ENCODE measurements at places on chromosomes 13 and 19.
A peak's percentile ranks its signal among the peaks of the same experiment; 100 is the strongest.

DNA sequence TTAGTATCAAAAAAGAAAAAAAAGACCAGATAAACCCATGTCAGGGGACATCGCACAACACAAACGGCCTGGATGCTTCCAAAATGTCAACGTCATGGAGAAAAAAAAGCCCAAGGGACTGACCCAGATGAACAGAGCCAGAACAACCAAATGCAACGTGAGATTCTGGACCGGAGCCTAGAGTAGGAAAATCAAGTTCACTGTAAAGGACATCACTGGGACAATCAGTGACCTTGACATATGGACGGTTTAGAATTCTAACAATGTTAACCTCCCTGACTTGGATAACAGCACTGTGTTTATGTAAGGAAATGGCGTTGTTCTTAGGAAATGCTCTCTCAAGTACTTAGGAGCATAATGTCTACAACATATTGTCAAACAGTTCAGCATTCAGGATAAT lies 15.1 kb upstream of the EMP3 start:
- no peak for DNase-seq

GRCh38 chr19:36060430-36060829 lies 5.7 kb downstream of the WDR62 start:
- peak; percentile 60 for DNase-seq

GRCh38 chr19:14265290-14266036 lies 59.5 kb upstream of the ADGRL1 start:
- DNase-seq: peak; percentile 51

DNA sequence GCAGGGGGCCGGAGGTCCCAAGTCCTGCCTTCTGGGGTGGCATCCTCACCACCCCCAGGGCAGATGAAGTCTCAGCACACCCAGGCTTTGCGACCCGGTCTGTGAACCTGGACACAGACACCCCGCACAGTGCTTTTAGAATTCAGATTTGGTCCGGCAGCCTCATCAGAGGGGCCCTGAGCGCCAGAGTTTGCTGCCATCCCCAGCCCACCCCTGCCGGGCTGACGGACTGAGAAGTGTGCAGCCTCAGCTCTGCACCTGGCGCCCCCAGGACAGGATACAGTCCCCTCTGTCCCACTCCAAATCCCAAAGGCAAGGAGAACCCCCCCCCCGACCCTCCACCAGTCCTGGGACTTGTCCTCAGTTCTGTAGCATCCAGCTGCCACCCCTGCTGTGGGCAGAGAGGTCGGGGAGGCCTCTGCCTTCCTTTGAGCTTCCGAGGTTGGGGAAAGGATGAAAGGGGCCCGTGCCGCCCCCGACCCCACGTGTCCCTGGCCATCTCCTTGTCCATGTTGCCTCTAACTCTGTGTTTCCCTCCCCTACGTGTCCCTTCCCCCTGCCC lies 16.9 kb downstream of the CAPN12 start:
- no peak for DNase-seq

DNA sequence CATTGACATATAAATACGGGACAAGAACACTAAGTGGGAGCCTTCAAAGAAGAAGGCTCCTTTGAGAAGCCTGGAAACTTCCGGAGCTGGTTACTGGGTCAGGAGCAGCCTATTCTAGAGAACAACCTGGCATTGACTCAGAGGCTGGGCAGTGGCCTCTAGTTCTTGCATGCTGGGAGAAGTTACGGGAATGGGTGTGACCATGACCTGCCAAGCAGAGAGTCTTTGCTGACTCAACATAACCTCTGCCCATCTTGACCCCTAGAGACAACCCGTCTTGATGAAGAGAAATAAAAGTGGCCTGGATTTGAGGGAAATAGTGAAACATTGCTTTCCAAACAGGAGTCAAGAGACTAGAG lies 21.0 kb downstream of the STARD13 start:
- no peak for DNase-seq

- no peak for DNase-seq
Measured at GRCh38 chr13:112791663-112792440, 102.0 kb downstream of the ATP11A start.

DNA sequence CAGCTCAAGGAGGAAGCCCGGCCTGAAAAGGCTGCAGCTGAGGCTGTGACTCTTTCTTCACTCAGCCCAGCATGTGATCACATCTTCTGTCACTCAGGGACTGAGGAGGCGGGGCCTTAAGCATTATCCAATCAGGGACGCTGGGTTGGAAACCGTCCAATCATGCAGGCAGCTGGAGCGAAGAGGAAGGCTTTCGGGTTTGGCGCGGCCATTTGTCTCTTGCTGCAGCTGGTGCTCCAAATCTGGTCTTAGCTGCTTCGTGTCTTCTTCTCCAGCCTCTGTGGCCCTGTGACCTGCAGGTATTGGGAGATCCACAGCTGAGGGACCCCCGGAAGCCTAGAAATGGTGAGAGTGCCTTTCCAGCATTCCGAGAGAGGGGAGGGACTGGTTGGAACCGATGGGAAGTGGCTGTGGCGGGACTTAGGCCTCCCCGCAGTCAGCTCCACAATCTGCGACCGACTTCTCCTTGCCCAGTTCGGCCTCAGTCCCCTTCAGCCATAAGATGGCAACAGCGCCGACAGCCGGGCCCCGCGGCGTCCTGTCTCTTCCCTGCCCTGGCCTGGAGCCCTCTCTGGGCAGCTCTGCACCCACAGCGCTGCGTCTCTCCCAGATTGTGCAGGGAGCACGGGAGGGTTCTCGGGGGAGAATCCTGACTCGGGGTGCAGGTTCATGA lies at the start of gene ZNF90:
Gene ZNF90, plus strand, starts transcription at position 210 of the 673 bp plus-strand sequence. Its CDS starts 133 bp downstream, at position 343.
- peak; percentile 98 for DNase-seq

- no peak for DNase-seq
Measured at GRCh38 chr13:97425590-97425989, 8.4 kb upstream of the RAP2A start.

GRCh38 chr13:51981355-51981754 lies 29.9 kb downstream of the ATP7B start:
- peak; percentile 52 for DNase-seq

DNA sequence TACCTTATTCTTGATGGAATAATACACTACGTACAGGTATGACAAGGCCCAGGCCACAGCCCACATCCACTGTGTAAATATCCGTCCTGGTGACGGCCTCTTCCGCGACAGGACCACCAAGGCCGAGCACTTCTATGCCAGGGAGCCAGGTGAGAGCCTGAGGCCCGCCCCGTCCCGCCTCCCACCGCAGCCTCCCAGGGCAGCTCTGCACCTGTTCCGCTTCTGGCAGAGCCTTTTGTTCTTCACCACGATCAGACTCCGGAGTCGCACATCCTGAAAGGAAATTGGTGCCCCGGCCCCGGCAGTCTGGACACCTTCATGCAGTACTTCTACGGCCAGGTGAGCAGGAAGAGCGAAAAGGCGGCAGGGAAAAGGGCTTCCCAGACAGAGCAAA lies 10.6 kb upstream of the ZNF358 start:
- no peak for DNase-seq

GRCh38 chr19:13016245-13016627 lies 21.0 kb downstream of the NFIX start:
- no peak for DNase-seq

GRCh38 chr19:45630463-45630862 lies 8.7 kb downstream of the EML2 start:
- no peak for DNase-seq

DNA sequence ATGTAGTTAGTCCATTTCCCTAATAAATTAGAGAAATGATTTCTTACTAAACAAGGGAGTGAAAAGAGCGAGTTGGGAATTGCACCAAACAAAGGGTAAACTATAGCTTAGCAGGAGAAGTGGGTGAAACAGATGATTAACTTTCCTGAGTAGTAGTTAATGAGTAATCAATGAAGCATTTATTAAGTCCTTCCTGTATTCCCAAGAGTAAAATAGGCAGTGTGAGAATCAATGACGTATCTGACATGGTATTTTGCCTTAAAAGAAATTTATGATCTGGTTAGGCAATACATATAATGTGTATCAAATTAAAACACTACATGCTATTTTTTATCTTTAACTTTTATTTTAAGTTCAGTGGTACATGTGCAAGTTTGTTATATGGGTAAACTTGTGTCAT lies 142.8 kb downstream of the KLF5 start:
- no peak for DNase-seq

DNA sequence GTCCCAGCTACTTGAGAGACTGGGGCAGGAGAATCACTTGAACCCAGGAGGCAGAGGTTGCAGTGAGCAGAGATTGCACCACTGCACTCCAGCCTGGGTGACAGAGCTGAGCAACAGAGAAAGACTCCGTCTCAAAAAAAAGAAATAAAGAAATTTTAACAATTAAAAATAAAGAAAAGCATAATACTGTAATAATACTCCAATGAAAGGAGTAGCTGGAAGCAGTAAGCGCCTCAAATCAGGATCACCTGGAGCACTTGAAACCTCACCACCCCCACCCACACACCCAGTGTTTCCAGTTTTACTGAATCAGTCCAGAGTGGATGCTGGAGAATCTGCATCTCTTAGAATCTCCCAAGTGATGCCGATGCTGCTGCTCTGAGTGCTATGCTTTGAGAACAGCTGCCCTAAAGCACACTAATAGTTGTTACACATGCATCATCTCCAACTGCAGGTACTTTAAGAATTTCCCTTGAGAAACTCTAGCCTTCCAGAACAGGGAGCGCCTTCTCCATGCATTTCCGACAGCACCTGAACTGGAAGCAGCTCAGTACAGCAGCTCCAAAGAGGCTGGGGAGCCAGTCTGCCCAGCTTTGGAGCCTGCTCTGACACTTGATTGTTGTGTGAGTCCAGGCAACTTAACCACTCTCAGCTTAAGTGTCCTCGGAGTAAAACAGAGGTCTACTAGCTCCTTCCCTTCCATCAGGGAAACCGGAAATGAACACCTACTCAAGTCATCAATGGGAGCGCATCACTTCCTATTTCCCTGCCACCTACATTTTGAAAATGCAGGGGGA lies 2.9 kb downstream of the ABCC4 start:
- peak; percentile 41 for DNase-seq

- DNase-seq: no peak
Measured at GRCh38 chr13:29654843-29655547, 59.5 kb upstream of the SLC7A1 start.

GRCh38 chr19:10380313-10381102 lies at the start of gene TYK2:
Gene TYK2, minus strand, starts transcription at chr19:10380572. Its CDS starts 2,166 bp downstream, at chr19:10378406.
- DNase-seq: peak; percentile 100

DNA sequence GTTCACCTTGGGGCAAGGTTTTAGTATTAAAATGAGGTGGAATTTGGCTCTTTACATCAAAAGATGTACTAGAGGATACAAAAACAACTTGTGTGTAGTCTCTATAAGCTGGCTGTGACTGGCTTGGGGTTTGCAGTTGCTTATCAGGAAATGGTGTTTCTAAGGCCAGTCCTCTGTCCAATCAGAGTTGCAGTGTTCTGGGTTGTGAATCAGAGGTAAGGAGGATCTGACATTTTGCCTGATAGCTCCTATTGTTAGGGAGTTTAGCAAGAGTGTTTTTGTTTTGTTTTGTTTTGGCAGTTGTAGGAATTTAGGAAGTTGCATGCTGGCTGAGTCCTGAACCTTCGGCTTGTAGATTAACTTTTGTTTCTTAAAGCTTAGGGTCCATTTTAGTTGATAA lies 20.1 kb upstream of the ESD start:
- no peak for DNase-seq

- no peak for DNase-seq
Measured at GRCh38 chr13:41568143-41568971, 111.0 kb downstream of the RGCC start.

- no peak for DNase-seq
Measured at GRCh38 chr13:41693434-41693833, 236.1 kb downstream of the RGCC start.

DNA sequence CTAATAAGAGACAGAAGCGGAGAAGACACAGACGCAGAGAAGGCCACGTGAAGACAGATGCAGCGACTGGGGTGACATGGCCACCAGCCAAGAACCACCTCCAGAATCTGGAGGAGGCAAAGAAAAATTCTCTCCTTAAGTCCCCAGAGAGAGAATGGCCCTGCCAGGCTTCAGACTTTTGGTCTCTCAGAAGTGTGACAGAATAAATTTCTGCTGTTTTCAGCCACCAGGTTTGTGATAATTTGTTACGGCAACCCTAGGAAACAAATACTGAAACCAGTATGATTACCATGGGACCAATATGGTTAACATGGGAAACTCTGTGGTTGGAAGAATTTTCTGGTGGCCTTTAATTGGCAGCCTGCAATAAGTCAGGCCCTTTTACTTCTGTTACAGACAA lies 63.9 kb upstream of the DOCK9 start:
- no peak for DNase-seq

DNA sequence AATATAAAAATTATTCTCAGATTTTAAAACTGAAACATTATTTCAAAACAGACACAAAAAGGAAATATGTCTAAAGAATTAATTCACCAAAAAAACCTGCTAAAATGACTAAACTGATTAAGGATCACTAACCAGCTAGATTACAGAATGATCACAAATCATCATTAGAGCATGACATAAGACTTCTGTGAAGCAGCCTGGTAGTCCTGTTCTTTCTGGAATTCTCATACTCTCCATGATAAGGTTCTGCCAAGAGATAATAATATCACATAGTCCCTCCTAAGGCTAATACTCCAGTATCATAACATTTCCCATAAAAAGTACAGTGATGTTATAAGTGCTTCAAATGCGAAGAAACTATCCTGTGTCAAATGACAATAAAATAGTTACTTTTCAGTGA lies 1814.9 kb downstream of the SLITRK5 start:
- DNase-seq: no peak

DNA sequence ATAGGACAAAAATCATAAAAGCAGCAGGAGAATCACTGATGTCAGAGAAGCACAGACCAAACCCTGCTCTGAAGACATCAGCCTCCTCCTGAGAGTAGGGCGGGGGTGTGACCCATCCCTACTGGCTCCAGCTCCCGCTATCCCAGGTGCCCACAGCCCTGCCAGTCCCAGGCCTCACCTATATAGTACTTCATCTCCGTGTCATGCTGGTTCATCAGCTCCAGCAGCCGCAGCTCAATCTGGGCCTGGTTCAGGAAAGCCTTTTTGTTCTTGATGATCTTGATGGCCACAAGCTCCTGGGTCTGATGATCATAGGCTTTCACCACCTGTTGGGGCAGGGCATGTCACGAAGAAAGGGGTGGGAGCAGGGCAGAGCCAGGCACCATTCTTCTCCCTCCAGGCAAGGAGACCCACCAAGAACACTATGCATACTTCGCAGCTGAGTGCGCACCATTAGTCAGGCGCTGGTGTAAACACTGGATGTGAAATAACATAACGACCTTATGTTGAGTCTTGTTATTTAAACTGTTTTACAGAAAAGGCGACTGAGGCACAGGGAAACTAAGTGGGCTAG lies 4.2 kb downstream of the DYRK1B start:
- no peak for DNase-seq

- peak; percentile 92 for DNase-seq
Measured at GRCh38 chr19:7852851-7853769, 21.1 kb downstream of the PRR36 start.

DNA sequence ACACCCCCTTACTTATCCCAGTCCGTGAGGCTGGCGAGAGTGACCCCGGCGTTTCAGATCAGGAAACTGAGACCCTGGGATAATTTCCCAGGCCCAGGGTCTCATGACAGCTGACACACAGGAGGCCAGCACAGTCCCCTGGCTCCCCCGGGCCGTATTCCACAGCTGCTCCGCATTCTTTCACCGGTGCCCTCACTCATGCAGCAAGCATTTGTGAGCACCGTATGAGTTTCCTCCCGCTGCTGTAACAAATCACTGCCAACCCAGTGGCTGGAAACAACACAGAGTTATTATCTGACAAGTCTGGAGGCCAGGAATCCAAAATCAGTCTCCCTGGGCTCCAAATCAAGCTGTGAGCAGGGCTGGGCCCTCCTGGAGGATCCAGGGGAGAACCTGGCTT lies 21.3 kb downstream of the GADD45B start:
- peak; percentile 67 for DNase-seq

Measured in ELF-1 (cell line).